ENCODE measurements at places on chromosomes 13 and 19.

DNA sequence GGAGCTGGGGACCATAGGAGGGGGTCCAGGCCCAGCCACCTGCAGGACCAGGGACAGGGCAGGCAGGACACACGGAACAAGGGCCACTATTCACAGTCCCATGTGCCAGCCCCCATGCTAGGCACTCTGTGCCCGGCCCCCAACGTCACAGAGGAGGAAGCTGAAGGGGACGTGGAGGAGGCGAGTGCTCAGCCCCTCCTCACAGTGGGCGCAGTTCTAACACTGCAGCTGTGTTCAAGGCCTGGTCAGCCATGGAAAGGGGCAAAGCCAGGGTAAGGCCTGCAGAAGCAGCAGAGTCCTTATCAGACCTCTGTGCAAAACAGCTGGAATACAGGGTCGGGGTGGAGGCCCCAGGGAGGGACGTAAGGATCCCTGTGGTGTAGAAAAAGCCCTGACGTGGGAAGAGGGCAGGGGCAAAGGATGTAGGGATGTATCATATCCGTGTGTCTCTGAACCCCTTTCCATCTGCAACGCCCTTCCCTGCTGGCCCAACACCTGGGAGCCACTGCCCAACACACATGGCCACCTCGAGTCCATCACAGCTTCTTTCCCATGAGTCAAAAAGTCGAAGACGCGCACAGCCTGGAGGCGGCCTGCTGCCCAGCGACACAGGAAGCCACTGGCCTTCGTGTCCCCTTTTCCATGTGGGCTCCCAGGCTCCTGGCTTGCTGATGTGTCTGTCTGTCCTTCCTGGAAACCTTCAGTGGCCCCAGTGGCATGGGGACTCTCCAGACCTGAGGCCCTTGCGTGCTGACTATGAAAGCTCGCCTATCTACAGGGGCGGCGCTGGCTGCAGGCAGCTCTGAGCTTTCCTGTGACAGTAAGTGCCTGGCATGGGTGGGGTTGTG, 28.0 kb downstream of the SH3GL1 start:
- no peak for DNase-seq

- no peak for DNase-seq
Observed at GRCh38 chr13:24938966-24939365, 157.0 kb upstream of the PABPC3 start.

- DNase-seq, result no peak
Observed at GRCh38 chr19:33686687-33687480, 65.1 kb downstream of the CHST8 start.

GRCh38 chr13:51034906-51035305, 76.2 kb downstream of the C13orf42 start:
- no peak for DNase-seq

GRCh38 chr19:39171479-39172465, 25.0 kb upstream of the NCCRP1 start:
- no peak for DNase-seq

- DNase-seq, result no peak
Observed at GRCh38 chr13:44936246-44936645, 53.0 kb downstream of the NUFIP1 start.

- DNase-seq, result no peak
Observed at GRCh38 chr13:45626731-45627374, 11.3 kb upstream of the ERICH6B start.

DNA sequence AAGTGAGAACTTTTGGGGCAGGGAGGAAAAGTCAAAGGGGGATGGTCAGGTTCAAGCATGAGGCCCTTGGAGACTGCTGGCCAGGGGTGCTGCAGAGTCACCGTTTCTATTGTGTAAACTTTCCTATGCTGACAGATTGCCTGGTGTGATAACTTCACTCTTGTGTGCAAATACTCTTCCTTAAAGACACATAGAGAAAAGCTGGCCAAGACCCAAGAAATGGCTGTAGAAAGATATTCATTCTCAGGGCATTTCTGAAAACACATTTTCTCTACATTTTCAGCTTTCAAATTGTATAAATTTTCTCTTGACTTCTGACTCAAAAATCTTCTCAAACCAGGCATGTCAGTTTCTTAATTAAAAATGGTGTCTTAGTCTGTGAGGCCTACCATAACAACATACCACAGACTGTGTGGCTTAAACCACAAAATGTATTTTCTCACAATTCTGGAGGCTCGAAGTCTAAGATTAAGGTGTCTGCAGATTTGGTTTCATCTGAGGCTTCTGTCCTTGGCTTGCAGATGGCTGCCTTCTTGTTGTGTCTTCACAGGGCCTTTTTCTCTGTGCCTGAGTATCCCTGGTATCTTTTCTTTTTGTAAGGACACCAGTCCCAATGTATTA, 304.5 kb downstream of the KCNRG start:
- DNase-seq, result no peak

- DNase-seq, result no peak
Observed at GRCh38 chr13:90445179-90445578, 902.3 kb upstream of the MIR17HG start.

GRCh38 chr19:46732966-46733689, 12.7 kb upstream of the FKRP start:
- no peak for DNase-seq

DNA sequence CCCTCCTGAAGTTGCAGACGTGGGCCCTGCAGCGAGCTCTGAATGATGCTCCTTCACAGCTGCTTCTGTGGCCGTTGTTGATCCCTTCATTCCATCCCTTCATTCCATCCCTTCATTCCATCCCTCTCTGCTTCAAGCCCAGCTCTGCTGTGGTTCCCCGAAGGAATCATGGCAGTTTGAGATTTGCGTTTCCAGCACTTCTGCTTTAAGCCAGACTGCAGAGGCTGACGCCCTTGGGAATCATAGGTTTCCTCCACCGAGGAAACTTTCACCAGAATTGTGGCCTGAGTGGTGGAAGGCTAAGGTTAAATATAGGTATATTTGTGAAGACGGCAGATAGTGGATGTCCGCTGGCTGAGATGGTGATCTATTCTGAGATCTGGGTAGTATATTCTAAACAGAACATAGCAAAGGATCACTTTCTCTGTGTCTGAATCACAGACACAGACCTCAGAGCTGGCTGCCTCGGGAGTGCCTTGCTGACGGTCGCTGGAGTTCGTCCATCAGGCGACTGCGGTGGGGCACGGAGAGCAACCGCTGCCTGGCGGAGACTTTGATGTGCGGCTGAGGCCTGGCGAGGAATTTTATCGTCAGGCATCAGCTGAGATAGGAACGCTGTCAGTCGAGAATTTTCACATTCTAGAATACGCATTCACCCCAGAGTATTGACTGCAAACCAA, 42.8 kb upstream of the DCUN1D2 start:
- no peak for DNase-seq

- no peak for DNase-seq
Observed at GRCh38 chr13:61833228-61833627, 417.6 kb upstream of the PCDH20 start.

DNA sequence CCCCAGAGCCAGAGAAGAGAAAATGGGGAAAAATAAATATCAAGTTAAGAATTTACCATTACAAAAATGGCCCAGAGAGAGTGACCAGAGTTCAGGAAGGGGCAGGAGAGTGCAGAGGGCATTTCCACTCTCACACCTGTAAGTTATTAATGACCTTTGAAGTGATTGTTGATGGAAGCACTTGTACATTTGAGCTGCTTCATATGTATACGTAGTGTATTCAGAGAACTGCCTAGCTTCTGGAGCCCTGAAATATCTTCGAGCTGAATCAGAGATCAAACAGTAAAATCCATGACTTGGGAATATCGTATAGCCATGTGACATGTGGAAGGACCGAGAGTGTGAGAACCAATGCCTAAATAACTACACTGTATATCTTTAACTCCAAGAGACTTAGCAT, 49.2 kb upstream of the PCCA start:
- DNase-seq, result no peak
